GM06990 (cell line): ENCODE measurements at places on chromosomes 12 and 14.
A peak's percentile ranks its signal among the peaks of the same experiment; 100 is the strongest.

GRCh38 chr14:83842547-83842946, 1687.4 kb upstream of the FLRT2 start:
- no peak for DNase-seq

- DNase-seq: peak; percentile 76
Measured at GRCh38 chr14:101876555-101876938, 87.8 kb upstream of the DYNC1H1 start.

DNA sequence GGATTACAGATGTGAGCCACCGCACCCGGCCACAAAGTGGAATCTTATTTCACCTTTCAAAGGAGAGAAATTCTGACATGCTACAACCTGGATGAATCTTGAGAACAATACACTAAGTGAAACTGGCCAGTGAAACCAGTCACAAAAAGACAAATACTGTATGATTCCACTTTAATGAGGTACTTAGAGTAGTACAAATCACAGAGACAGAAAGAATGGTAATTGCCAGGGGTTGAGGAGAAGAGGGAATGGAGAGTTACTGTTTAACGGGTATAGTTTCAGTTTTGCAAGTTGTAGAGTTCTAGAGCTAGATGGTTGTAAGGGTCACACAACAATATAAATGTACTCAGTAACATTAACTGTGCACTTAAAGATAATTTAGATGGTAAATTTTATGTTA, 33.4 kb downstream of the ADIPOR2 start:
- no peak for DNase-seq

DNA sequence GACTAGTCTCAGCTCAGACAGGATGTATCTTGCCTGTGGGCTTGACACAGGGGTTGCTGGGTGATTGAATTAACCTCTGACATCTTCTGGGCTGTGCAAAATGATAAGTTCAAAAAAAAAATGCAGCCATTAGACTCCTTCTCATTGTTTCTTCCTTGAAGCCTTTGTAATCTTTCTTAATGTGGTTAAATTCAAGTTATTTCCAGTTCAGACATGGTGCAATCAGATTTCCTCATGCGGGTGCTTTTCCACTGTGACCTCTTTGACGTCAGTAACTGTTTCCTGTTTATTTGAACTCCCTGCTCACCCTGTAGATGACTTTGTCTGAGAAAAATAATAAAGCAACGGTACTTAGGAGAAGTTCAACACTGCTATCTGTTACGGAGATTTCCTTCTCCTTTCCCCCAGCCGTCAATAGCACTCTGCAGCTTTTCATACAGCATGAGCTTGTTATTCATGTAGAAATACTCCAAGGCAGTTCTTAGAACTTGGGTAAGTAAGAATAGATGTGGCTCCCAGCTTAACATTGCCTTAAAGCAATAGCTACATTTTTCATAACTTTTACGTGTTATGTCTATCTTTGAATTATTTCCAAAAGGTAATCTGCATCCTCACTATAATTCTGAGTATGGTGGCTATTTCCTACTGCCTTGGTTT, 155.5 kb downstream of the PRKCH start:
- DNase-seq: peak; percentile 53

- no peak for DNase-seq
Measured at GRCh38 chr14:99224116-99224910, 47.7 kb downstream of the BCL11B start.

- no peak for DNase-seq
Measured at GRCh38 chr12:15212930-15213329, 8.3 kb downstream of the RERG start.

GRCh38 chr14:51950007-51950406, 39.3 kb upstream of the RTRAF start:
- DNase-seq: no peak

DNA sequence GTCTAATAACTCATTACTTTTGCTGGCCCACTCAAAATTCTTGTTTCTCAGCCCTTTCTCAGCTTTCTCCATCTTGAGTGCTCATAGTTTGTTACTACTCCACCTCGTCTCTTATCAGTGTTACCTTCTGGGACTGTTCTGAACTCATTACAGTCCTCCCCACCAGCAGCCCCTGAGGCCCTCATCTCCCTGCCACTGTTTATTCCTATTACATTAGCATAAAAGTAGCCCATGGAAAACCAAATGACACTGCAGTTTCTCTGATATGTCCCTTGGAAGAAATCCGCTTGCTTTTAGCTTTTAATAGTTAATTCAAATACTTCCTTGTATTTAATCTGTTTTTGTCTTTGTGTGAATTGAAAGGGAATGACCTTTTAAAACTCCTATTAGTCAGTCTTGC, 7.6 kb downstream of the AKAP6 start:
- DNase-seq: no peak

GRCh38 chr14:98966475-98967162, 305.4 kb downstream of the BCL11B start:
- no peak for DNase-seq

GRCh38 chr12:29152981-29153630, 4.0 kb downstream of the FAR2 start:
- DNase-seq: no peak

- DNase-seq: no peak
Measured at GRCh38 chr14:84432676-84433075, 1097.3 kb upstream of the FLRT2 start.

GRCh38 chr12:6963016-6963731, 7.3 kb downstream of the PHB2 start:
- DNase-seq: no peak
